ENCODE measurements at places on chromosomes 11 and 22. TPM values are rescaled to one million over a fixed set of nuclear protein-coding genes. Genes with fewer than 3 reads are reported as not detected.

DNA sequence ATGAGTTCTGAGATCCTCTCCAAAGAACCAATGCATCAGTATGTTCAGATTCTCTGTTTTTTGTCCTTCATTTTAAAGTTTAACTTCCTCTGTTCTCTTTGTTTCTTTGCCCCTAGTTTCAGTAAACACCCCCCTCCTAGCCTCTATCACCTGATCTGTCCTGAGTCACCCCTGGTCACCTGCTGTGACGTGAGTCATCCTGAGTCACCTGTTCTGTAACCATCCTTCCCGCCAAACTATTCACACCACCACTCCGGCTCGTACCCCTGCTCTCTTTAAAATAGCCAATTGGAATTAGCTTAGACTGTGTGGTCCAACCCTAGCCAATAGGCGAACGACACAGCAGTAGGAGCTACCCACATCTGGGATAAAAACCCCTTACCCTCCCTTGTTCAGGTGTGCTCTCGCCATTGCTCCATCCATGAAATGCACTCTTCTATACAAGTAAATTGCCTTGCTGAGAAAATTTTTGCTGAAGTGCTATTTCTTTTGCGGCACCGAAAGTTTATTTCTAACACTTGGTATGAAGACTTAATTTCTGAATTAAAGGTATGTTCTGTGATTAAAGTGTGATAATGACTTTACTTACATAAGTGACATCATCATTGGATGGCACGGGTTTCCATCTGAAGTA, 318.4 kb downstream of the AASDHPPT start:
- no peak for DNase-seq

GRCh38 chr11:117434481-117434880, 106.8 kb downstream of the CEP164 start:
- no peak for DNase-seq

DNA sequence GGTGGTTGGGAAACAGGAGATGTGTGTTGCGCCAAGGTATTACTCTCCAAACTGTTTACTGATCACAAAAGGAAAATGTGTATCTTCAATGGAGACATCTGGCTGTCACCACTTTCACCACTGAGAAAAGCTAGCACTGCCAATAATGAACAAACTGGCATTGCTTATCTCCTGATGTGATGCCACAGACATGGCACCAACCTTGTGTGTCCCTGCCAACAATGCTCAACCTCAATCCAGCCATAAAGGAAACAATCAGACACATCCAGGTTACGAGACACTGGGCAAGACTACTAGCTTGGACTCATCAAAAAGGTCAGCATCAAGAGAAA, 28.1 kb downstream of the GNB1L start:
- DNase-seq, result no peak

- DNase-seq, result no peak
Observed at GRCh38 chr11:83697518-83697917, 411.4 kb upstream of the CCDC90B start.

DNA sequence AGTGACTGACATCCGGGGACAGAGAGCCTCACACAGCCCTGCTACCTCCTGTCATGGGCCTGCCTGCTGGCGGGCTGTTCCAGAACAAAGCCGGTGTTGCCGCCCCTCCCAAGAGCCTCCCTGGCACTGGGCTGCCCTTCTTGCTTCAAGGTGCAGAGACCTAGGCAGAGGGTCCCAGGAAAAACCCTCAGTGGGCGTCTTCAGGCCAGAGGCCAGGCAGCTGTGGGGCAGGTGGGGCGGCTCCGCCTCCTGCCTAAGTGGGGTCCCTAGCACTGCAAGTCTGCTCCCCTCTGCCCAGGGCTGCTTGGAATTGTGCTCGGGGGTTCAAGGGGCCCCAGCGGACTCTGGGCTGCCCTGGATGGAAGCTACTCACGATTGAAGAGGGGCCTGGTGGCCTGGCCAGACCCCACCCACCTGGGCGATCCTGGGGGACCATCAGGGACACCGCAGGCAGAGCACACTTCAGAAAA, 20.4 kb upstream of the GNB1L start:
- DNase-seq, result peak; percentile 42

DNA sequence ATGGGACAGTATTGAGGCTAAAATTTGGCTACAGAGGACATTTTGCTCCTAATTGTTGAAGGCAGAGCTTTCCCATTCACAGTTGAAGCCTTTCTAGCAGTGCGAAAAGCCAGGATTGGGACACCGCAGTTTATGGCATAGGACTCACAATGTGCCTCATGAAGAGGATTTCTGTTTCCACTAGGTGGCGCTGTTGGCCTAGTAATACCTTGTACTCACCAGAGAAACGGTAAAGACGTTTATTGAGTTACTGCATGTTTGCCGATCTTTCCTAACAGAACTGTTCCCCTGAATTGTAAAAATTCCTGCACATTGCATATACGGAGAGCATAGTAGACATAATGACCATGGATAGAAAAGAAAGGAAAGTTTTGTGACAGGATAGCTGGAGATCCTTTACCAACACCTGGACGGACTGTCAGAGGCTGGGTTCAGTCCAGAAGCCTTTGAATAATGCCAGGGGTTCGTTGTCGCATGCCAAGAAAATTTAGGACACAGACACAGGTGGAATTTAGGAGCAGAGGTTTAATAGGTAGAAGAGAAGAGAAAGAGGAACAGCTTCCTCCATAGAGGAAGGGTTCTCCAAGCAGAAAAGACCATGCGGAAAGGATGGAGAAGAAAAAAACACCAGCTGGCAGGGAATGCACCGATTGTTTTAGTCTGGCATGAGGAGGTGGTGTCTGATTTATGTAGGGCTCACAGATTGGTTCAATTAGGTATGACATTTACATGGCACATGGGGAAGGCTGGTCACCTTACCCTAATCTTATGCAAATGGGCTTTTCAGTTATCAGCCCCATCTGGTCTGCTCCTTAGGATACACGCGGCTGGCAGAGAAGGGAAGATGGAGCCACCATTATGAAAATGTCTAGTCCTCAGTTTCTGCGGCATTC, 10.8 kb upstream of the OR51D1 start:
- DNase-seq, result no peak

DNA sequence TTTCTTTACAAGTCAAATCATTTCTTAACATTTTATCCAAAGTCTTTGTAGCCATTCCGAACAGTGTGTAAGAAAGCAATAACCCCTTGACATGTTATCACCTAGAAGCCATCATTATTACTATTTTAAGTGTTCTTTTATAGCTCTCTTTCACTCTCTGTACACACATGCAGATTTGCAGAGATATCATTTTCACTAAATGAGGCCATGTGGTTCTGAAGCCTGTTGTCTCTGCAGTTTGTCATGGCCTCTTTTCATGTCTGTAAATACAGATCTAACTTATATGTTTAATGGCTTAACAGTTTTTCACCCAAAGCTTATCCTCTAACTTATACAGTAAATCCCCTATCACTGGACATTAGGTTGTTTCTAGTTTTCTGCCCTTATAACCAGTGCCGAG, 166.8 kb downstream of the MYO18B start:
- DNase-seq, result no peak

DNA sequence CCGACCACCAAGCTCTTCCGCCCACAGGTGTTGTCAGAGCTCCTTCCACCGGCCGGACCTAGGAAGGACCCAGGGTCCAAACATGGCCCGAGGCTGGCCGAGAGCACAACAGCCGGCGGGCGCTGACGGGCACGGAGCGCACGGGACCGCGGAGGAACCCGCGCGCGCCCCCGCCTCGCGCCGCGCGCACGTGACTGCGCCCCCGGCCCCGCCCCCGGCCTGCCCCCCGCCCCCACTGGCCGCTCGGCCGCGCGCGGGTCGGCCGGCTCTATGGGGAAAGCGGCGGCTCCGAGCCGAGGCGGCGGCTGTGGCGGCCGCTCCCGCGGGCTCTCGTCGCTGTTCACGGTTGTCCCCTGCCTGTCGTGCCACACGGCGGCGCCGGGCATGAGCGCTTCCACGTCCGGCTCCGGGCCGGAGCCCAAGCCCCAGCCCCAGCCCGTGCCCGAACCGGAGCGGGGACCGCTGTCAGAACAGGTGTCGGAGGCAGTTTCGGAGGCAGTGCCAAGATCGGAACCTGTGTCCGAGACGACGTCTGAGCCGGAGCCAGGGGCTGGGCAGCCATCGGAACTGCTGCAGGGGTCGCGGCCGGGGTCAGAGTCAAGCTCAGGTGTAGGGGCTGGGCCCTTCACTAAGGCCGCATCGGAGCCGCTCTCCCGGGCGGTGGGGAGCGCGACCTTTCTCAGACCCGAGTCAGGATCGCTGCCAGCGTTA, at the start of gene OSBP2:
OSBP2 (plus strand) TSS at position 235 of the 711 bp plus-strand sequence; CDS start at position 271, 36 bp downstream.
- peak; percentile 82 for DNase-seq

- peak; percentile 92 for DNase-seq
Observed at GRCh38 chr11:119666463-119667131, 62.4 kb downstream of the NECTIN1 start.

DNA sequence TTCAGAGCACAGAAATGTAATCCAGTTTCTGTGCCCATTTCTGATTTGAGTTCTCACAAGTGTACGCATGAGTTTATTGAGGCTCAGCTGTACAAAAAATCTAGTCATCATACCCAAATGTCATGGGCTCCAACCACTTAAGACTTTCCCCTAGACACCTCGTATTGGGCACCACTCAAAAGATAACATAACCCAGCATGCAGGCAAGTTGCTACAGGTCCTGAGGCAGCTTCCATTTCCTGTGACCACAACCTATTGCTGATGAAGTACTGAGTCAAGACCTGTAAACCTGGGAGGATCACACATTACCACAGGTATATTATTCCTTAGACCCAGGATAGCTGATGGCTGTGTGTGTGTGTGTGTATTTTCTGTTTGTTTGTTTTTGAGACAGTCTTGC, 95.2 kb downstream of the MRTFA start:
- no peak for DNase-seq

DNA sequence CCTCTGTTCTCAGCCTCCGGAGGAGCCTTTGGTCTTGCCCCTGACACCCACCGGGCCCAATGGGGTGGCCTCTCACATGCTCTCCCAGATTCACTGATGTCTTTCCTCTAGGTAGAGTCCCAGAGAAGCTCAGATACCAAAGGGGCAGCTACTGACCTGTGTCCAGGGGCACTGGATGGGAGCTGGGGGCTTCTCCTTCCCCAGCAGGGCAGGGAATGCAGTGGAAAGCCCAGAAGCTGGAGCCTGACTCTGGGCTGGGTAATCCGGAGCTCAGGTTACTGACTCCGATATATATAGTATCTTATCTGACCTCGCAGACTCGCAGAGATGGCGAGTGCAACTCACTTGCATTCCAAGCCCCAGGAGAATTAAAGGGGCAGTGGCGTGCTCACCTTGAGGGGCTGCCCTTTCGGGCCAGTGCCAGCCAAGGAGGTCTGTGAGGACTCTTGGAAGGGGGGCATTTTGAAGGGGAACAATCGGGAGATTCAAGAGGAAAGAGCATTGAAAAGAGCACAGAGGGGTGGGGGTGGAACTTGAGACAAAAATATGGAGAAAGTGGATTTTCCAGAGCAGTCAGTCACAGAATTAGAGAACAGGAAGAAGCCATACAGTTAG, 2.5 kb downstream of the USP2 start:
- DNase-seq, result no peak

DNA sequence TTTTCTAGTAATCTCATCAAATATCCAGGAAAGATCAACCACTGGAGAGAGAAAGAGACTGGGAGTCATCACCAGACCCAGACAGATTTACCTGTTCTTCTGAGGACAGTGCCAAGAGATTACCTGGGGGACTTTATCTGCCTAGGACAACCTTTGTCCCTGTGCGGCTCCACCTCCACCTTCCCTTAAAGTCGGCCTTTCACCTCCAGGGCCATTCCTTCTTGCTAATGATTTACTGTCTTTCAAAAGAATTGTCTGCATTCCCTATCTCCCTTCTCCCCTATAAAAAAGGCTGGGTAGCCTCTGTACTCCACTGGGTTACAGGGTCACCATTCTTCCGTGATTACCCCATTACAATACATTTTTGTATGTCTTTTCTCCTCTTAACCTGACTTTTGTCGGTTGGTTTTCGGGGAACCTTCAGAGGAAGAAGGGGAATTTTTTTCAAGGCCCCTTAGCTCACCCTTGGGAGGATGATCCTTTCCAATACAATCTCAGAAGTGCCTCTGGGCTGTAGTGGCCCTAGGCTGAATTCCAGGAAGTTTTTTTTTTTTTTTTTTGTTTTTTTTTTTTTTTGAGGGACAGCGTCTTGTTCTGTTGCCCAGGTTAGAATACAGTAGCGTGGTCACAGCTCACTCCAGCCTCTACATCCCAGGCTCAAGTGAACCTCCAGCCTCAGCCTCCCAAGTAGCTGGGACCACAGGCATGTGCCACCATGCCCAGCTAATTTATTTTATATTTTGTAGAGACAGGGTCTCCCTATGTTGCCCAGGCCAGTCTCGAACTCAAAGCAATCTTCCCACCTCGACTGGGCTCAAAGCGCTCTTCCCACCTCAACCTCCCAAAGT, 1.5 kb upstream of the HMOX1 start:
- no peak for DNase-seq

DNA sequence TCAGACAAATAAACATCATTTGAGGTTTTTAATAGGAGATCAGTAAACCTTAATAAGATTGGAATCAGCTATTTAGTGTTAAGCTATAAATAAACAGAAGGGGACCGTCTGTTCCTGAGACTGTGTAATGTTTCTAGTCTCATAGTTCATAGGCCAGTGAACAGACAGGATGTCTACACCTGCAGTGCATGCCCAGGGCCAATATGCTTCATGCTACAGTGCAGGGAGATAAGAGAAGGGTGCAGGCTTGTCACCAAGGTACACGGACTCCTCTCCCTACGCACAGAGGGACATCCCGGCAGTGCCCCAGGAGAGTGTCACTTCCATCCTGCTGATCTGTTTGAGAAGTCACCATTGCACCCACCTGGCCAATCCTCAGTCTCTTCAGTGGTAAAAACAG, 148.6 kb downstream of the OPCML start:
- DNase-seq, result no peak

- DNase-seq, result no peak
Observed at GRCh38 chr22:24147666-24148065, 33.6 kb upstream of the SUSD2 start.

DNA sequence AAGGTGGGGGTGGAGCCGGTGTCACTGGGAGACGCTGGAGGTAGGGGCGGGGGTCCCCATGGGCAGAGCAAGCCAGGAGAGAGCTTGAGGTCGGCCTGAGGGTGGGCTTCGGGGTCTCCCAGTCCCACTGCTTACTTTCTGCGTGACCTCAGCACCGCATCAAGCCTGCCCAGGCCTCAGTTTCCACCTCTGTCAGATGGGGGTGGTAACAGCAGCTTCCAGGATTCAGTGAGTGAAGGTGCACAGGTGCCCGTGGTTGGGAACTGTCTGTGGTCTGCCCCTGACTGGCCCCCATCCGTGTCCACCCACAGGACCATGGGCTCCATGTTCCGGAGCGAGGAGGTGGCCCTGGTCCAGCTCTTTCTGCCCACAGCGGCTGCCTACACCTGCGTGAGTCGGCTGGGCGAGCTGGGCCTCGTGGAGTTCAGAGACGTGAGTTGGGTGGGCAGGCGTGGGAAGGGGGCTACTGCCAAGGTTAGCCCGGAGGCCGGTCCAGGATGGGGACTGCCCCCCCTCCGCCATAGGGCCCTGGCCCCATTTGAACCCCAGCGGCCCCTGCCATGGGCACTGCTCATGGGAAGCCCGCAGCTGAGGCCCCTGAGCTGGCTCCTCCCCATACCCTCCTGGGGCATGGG, 2.2 kb downstream of the TCIRG1 start:
- peak; percentile 73 for DNase-seq

WNT11 gene
- 7.4 TPM for total RNA-seq

SEZ6L gene
- total RNA-seq, result not detected

BRSK2 gene
- total RNA-seq, result 1.0 TPM

ASCC2 gene
- total RNA-seq, result 36.9 TPM

BEST1 gene
- total RNA-seq, result 3.9 TPM

ZNF202 gene
- total RNA-seq, result 8.7 TPM

CCDC116 gene
- 1.8 TPM for total RNA-seq

OMP gene
- not detected for total RNA-seq
